ENCODE measurements at places on chromosomes 11 and 22.

- DNase-seq: no peak
Measured at GRCh38 chr11:64094463-64095260, 58.9 kb downstream of the FLRT1 start.

DNA sequence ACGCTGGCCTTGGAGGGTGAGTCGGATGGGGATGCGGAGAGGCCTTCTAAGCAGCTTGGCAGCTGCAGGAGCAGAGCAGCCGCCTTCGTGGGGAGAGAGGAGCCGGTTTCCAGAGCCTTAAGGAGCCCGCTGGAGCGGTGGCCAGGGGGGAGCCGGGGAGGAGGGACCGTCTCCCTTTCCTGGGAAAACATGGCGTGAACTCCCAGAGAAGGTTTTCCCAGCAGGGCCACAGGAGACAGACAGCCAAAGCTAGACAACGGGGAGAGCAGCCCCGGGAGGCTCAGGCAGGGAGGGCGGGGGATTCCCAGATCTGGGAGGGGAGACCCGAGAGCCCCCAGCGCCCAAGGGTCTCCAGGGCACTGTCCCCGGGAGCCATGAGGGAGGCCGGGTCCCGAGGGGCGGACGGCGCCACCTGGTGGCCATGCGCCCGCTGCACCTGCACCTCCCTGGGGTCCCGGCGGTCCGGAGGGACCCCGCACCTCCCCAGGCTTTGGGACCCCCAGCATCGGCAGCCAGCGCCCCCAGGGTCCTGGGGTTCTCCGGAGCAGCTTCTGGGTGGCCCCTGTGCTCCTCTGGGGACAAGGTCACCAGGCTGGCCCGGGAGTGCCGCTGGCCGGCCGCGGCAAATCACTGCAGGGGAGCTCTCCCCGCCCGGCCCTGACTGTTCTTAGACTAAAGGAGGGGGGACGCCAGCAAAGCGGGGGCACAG is 2.4 kb upstream of the SYT8 start:
- DNase-seq: peak; percentile 80

GRCh38 chr11:10941414-10941813 is 83.6 kb upstream of the ZBED5 start:
- DNase-seq: no peak

GRCh38 chr11:11449327-11449726 is 96.3 kb upstream of the CSNK2A3 start:
- DNase-seq: no peak

- DNase-seq: no peak
Measured at GRCh38 chr11:48055292-48056132, 75.2 kb downstream of the PTPRJ start.

- no peak for DNase-seq
Measured at GRCh38 chr11:64745189-64745520, 1.2 kb upstream of the RASGRP2 start.

GRCh38 chr11:7611411-7611810 is 61.9 kb downstream of the CYB5R2 start:
- DNase-seq: no peak

DNA sequence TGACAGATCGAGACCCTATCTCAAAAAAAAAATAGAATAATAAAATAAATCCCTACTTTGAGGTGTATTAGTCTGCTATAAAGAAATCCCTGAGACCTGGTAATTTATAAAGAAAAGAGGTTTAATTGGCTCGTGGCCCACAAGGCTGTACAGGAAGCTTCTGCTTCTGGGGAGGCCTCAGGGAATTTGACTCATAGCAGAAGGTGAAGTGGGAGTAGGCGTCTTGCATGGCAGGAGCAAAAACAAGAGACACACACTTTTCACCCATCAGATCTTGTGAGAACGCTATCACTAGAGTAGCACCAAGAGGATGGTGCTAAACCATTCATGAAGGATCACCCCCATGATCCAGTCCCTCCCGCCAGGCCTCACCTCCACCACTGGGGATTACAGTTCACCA is 29.2 kb downstream of the CDPF1 start:
- no peak for DNase-seq

DNA sequence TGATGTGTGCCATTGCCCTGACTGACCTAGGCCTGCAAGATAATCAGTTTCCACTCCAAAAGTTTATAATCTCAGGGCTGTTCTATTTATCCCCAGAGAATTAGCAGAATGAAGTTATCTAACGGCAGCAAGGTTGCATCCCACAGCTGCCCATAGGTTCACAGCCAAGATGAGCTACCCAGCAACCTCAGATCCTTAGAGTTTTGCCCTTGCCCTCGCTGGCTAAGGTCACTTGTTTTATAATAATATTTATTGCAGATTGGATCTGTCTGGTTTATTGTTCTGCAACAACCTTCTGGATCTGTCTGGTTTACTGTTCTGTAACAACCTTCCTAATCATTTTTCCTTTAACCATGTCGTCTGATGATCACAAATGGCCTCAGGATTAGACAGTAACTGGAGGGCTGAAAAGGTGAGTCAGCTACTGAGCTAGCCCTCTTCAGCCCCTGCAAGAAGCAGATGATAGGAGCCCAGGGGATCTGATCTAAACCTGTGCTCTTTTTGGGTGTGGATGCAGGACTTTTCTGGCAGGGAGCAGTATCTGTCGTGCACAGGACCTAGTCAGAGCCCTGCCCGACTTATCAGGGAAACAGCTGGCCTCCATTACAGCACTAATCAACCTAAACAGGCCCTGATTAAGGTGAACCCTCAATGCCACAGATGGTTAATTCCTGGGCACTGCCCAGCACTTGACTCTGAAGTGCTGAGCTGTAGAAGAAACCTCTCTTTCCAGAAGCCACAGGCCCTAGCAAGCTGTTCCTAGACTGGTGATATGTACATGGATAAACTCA is 642.9 kb upstream of the KIRREL3 start:
- no peak for DNase-seq

GRCh38 chr22:48670731-48671130 is 1156.9 kb downstream of the BRD1 start:
- no peak for DNase-seq

- no peak for DNase-seq
Measured at GRCh38 chr22:50439314-50439870, 35.4 kb downstream of the SBF1 start.

- no peak for DNase-seq
Measured at GRCh38 chr11:127619946-127620345, 619.4 kb upstream of the KIRREL3 start.

DNA sequence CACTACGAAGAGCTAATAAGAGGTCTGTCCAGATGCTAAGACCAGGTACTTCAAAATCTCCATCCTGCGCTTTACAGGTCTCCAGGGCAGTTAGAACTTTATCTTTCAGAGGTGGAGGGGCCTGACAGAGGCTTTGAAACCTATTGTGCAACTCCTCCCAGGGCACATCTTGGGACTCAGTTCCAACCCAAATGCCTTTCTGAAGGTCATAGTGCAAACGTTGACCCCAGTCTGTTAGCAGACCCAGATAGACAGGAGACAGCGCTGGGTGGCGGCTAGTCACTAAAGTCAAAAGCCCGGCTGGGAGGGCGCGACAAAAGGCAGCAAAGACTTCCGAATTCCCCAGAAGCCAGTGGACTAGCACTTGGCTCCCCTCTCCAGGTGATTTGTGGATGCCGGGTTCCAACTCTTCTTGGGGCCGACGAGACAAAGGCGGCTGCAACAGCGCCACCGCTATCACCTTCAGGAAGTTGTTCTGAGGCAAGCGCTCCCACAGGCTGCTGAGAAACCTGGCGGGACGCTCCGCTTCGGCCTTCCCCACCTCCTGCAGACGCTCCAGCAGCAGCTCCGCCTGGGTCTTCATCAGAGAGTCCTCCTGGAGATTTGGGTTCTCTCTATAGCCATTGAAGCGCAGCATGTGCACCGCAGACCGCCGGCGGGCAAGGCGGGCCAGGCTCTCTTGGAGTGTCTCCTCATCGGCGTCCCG is 728 bp downstream of the FANCF start:
- DNase-seq: peak; percentile 48

DNA sequence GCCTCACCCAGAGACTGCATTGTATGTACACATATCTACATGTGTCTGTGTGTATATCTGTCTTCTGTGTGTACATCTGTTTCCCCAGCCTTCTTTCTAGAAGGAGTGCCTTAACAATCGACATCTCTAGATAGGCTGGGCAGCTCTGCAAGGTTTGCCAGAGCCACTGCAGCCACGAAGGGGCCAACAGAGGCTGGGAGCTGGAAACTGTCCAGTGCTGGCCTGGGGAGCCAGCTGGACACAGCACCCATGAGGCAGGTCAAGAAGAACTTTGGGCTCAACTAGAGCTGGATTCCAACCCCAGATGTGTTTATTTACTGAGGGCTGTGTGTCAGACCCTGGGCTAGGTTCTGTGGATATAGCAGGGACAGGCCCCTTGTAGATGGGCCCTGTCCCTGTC is 3.3 kb downstream of the SGSM1 start:
- DNase-seq: no peak

GRCh38 chr22:49119551-49119952 is 708.1 kb downstream of the BRD1 start:
- DNase-seq: no peak

DNA sequence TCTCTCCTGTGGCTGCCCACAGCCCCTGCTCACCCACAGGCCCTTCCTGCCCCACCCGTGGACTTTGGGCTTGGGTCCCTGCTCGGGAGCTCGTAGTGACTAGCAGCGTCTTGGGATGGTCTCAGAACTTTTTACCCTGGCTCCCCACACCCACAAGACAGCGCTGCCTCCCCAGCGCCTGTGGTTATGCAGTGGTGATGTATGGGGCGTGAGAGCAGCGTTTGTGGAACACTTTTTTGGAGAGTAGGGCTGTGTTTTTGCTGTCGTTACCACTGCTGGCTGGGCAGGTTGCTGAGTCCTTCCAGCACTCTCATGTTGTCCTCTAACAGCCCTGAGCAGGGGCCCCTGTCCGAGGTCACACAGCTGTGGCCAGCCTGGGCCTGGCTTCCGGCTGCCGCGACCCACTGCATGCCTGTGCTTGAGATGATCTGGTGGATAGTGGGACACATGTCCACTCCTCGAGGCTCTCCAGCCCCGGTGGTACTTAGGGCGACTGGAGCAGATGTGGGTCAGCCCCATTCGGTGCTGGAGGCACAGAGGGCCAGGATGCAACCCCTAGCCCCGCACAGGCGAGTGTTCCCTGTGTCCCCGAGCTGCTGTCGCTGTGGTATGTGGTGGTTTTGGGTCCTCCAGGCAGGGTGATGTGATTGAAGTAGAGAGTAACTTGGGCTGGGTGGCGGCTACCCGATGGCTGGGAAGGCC is 7.1 kb upstream of the GRAMD4 start:
- DNase-seq: no peak

GRCh38 chr11:111069066-111069465 is 176.5 kb upstream of the POU2AF2 start:
- no peak for DNase-seq

GRCh38 chr22:41511521-41511968 is 32.7 kb downstream of the POLR3H start:
- DNase-seq: no peak

DNA sequence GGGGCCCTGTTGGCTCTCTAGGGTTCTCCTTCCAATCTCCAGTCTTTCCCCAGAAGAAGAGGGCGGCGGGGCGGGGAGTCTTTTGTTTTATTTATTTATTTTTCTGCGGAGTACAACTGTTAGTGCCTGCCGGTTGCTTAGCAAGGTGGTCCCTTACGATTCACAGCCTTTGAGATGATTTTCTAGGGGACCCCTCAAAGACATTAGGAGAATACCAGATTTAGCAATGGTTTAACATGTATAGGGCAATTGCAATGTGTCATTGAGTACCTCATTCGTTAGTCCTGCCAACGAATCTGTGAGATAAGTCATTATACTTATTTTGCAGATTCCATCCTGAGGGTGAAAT is 307 bp upstream of the MRPL16 start:
- no peak for DNase-seq

- DNase-seq: no peak
Measured at GRCh38 chr11:65854161-65854592, 3.8 kb downstream of the CFL1 start.

DNA sequence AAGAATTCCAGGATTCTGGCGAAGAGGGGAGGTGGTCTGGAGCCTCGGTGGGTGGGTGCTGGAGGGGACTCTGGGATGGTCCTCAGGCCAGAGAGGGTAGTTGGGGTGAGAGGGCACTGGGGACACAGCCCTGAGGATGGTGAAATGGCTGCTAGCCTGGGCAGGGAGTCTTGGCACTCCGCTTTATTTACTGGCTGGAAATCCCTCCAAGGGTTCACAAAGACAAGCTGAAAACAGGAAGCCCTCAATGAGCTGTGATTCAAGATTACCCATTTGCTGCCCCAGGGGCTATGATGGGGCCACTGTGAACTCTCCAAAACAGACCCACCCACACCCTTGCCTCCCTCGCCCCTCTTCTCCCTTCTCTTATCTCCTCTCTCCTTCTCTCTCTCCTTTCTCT is 71.9 kb downstream of the FBXO7 start:
- DNase-seq: no peak

DNA sequence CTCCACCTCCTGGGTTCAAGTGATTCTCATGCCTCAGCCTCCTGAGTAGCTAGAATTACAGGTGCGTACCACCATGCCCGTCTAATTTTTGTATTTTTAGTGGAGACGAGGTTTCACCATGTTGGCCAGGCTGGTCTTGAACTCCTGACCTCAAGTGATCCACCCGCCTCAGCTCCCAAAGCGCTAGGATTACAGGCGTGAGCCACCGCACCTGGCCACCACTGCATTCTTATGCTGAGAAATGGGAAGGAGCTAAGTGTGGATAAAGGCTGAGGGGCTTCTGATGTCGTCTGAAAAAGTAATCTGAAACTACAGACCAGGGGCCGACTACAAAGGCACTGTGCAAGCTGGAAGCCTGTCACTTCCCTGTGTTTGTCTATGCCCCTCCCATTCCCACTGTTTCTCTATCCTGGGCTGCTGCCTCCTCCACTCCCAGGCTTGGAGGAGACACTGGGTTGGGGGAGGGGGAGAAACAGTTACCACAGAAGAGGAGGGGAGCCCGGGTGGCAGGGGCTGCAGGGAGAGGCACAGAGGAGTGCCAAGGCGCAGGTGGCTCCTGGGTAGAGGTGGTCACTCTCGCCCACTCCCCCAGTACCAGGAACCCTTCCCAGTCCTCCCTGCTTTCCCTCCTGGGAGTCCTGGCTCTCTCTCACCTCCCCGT is 2.9 kb upstream of the MTA2 start:
- no peak for DNase-seq

DNA sequence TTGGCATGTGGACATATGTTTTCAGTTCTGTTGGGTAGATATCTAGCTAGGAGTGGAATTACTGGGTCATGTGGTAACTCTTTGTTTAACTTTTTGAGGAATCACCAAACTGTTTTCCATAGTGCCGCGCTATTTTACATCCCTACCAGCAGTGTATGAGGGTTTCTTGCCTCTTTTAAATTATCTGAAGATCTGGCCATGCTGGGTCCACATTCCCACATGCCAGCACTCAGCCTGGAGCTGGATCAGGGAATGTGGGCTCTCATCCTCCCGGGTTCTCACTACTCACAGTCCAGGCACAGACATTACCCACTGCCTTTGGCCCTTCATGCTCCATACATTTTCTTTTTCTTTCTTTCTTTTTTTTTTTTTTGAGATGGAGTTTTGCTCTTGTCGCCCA is 44.6 kb downstream of the RBX1 start:
- no peak for DNase-seq

- no peak for DNase-seq
Measured at GRCh38 chr11:80122211-80122610, 681.4 kb upstream of the TENM4 start.

GRCh38 chr11:124211321-124211720 is 28.2 kb downstream of the OR10D3 start:
- DNase-seq: no peak

GRCh38 chr11:47137476-47137875 is 39.2 kb downstream of the ARFGAP2 start:
- DNase-seq: no peak

All from progenitor cell of endocrine pancreas (in vitro differentiated cells).